Hematopoietic multipotent progenitor cell treated with erythropoietin and hydrocortisone succinate and interleukin-3 and kit ligand, for 17 days (in vitro differentiated cells): ENCODE measurements at places on chromosomes 3 and 15.

- no peak for DNase-seq
Observed at GRCh38 chr3:168186293-168186983, 90.7 kb upstream of the GOLIM4 start.

DNA sequence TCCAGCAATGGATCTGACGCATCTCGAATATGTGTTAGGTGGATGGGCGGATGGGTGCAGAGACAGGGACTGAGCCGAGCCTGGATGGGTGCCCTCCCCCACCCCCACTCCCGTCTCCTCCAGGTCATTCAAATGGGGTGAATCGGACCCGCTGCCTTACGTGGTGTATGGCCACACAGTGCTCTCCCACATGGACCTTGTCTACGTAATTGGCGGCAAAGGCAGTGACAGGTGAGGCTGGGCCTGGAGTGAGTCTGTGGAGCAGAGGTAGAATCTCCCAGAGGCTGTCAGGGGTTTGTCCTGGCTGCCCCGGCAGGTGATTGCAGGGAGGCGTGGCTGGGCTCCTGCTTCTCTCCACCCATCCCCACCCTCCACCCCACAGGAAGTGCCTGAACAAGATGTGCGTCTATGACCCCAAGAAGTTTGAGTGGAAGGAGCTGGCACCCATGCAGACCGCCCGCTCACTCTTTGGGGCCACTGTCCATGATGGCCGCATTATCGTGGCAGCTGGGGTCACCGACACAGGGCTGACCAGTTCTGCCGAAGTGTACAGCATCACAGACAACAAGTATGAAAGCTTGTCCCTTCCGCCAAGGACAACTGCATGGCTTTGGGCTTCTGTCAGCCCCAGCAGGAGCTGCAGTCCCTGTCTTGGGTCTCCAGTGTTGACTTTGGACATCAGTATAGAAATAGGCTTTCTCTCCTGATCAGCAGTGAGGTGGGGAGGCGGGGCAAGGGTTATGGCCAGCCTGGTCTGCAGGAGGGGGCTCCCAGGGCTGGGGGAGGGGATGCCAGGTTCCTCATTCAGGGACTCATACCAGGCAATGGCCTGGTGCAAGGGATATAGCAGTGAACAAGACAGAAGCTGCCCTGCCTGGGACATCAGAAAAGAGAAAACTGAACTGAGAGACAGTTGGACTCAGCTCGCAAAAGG is 3.4 kb downstream of the KLHL40 start:
- no peak for DNase-seq

- DNase-seq, result no peak
Observed at GRCh38 chr3:185172086-185173049, 19.5 kb upstream of the C3orf70 start.

GRCh38 chr15:39976291-39977274 is 42.7 kb downstream of the EIF2AK4 start:
- DNase-seq, result no peak

- DNase-seq, result no peak
Observed at GRCh38 chr3:29099296-29099695, 181.6 kb upstream of the RBMS3 start.

DNA sequence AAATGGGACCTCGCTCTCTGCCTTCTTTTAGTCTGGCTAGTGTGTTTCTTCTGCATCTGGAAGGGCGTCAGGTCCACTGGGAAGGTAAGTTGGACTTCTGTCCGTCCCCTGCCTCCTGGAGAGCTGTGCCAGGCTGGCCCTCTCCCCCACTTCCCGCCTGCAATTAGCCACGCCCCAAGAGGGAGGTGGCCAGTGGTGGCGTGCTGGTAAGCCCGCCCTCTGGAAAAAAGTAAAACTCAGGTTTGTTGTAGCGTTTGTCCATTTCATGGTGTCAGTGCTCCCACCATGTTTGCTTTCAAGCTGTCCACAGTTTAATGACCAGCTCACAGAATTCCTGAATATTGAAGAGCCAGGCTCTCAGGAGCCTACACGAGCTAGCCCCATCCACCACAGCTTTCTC is 55.6 kb downstream of the SLC6A6 start:
- no peak for DNase-seq

DNA sequence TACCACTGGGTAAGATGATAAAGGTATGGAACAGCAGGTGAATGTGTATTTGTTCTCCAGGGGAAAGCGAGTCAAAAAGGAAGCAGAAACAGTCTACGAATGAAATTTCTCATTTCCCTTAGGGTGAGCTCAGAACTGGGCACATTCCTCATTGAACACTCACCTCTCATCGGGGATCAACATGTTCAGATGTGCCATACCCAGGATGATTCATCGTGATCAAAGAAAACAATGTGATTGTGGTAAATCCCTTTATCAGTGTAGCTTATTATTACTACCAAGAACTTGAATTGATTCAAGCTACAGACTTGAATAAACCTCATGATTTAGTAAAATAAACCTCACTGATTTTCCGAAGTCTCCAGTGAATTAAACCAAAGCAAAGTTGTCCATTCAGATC is 72.1 kb downstream of the GJD2 start:
- no peak for DNase-seq

DNA sequence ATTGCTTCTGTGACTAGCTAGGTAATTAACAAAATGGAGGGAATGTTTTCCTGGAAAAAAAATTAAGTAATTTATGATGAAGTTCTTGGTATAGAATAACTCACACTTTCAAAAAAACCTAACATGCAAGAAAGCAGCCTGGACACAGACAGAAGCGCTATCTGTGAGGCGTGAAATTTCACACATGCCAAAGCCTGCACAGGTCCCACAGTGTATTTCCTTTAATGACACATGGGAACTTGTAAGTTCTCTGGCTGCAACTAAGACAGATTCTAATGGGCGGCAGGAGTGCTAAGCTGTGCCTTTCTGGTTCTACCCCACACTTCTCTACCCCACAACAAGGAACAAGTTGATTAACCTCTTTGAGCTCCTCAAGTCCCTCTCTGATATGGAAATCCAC is 84.9 kb upstream of the NEO1 start:
- DNase-seq, result no peak

GRCh38 chr3:10416730-10417300 is 88.6 kb downstream of the ATP2B2 start:
- DNase-seq, result no peak

DNA sequence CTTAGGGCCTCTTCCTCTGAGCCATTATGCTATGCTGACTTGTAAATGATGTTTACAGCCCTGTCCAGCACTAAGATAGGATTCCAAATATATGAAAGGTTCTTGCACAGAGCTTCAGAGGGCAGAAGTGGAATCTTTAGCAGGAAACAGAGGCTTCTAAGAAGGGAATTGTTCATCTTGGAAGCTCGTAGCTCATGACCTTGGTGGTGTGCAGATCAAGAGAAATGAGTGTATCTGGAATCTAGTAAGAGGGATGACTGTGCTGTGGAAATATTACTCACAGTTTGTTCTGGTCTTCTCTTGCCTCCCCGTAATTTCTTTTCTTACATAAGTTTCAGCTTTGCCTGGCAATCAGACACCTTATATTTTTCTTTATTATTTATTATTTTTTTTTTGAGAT is 175.8 kb downstream of the SPATA16 start:
- no peak for DNase-seq

DNA sequence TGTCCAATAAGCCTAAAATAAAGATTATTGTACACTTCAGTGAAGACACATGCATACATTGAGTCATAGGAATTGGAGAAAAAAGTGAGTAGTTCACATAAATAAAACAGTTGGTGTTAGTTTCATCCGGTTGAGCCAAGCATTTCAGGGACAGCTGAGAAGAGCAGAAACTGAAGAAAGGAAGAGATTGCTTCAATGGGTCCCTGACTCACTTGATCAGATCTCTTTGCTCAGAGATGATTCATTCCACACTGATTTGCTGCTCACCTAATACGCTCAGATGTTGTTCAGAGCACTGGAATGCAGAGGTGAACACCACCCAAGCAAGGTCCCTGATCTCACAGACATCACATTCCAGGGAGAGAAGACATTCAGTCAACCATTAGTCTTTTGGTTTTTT is 93.7 kb downstream of the RAD18 start:
- no peak for DNase-seq

- DNase-seq, result no peak
Observed at GRCh38 chr15:42156243-42156922, at the start of gene PLA2G4F. Gene PLA2G4F, minus strand, starts transcription at chr15:42156636. Its CDS starts 87 bp downstream, at chr15:42156549.

GRCh38 chr3:123880998-123881561 is 3.1 kb downstream of the MYLK start:
- DNase-seq, result no peak

DNA sequence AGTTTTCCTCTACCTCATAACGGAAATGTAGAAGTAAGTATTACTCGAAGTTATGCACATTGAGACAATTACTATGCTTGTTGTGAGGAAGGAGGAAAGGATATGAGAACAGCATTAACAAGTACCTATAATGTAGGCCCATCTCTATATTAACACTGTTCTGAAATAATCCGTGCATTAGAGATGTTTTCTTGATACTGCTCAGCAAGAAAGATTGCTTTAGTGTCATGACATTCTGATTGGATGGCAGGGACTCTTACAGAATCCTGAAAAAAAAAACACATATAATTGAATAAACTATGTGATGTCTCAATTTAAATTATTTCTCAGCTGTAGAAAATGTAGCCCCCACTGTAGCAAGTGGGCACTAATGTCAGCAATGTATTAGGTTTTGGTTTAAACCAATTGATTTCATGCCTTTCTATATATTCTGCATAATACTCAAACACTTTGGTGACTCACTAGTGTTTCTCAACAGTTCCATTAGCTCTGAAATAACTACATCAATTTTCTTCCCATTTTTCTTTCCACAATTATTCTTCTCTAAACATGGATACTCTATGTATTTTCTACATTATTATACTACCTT is 598.3 kb upstream of the BCHE start:
- DNase-seq, result no peak

DNA sequence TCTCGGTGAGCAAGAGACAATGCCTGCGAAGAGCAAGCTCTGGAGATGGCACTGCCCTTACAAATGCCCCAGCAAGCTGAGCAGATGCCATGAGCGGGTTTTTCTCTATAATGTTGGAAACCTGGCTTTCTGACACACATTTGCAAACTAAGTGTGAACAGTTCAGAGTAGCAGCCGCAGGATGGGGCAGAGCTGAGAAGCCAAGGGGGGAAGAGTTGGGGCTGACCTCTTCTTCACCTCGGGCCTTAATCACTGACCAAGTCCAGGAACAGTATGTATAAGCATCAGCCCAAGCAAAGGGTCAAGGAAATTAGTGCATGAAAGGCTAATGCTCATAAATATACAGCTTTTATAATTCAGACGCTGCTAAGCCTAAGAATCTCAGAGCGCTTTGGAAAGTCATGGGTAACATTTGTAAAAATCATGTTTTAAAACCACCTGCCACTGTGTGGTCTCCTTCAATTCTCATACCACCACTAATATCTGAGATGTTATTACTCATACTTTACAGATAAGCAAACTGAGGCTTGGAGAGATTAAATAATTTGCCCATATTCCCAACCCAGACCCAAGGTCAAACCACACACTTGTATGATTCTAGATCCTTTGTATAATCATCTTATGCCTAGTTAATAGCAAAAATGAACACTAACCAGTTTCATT is 603.4 kb downstream of the FOXP1 start:
- no peak for DNase-seq
